Fibroblast of skin of back (primary cell): ENCODE measurements at places on chromosomes 1 and 21.
A peak's percentile ranks its signal among the peaks of the same experiment; 100 is the strongest.

- DNase-seq = peak; percentile 86
These were observed 3.9 kb upstream of the STIL start for GRCh38 chr1:47317841-47318240.

DNA sequence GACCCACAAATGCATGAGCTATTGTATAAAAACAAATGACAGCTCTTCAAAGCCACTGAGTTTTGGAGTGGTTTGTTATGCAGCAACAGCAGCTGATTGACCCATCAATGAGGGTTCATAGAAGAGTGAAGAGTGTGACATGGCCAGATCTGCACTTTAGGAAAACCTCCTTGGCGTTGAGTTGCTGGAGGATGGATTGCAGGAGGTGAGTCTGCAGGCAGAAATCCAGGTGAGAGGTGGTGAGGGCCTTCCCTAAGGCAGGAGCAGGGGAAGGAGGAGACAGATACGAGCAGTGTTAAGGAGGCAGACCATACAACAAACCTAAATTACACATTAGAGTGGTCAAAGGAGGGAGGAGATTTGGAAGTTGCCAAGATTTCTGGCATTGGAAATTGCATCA lies 169.3 kb upstream of the CSF3R start:
- no peak for DNase-seq

GRCh38 chr1:14112613-14113012 lies 412.6 kb downstream of the PRDM2 start:
- no peak for DNase-seq

DNA sequence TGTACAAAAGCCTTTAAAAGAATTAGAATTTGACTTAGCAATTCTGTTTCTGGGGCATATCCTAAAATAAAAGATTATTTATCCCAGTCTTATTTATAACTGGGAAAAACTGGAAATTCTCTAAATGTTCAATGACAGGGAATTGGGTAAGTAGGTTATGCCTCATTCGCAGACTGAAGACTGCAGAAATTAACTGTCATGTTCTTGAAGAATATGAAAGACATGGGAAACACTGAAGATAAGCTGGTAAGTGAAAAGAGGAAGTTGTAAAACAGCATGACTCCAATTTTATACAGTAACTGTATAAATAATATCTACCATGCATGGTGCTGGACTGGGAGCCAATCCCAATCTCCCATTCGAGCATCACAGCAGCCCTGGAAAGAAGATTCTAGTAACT lies 50.6 kb upstream of the SLC2A1 start:
- no peak for DNase-seq

- DNase-seq = peak; percentile 92
These were observed 575.8 kb downstream of the NUF2 start for GRCh38 chr1:163897412-163898155.

GRCh38 chr1:67217938-67218337 lies 51.7 kb downstream of the IL23R start:
- DNase-seq = no peak

GRCh38 chr1:117060441-117061317 lies 553 bp downstream of the TTF2 start:
- peak; percentile 56 for DNase-seq

DNA sequence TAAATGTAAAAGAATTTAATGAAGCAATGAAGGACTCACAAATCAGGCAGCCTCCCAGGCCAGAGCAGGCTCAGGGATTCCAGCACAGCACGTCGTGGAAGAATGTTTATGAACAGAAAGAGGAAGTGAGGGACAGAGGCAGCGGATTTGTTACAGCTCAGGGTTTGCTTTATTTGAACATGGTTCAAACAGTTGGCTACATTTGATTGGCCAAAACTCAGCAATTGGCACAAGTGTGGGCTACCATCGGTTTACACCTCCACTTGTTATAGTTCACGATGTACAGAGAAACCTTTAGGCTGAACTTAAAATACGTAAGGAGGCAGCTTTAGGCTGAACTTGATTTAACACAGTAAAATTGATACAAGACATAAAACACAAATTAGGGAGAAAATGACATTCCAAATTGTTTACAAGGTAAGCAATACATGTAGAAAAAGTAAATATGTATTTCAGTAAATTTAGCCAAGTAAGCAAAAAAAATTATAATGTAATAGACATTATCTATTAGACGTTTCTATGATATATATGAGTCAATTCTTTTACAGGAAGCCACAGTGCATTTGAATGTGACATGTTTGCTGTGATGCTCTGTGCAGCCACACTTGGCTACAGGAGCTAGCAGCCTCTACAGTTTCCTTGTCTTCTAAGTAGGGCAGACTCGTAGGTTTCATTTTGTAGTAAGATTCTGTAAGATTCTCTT lies 126.5 kb downstream of the ADSS2 start:
- peak; percentile 51 for DNase-seq

DNA sequence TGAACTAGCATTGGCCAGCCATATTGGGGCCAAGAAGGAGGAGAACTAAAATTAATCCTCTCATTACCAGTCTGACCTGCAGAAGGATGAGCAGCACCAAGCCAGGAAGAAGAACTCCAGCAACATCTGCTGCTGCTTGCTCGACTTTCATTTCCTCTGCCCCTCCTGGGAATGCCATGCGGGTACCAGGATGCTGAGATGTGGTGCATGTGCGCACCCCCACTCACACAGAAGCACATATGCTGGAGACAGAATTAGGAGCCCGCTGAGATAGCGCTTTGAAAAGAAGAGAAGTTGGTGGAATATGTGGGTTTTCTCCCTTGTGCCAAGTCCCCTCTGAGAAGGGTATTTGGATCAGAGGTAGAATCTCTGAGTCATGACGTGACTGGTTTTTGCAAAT lies 70.4 kb downstream of the PLXNA2 start:
- no peak for DNase-seq

DNA sequence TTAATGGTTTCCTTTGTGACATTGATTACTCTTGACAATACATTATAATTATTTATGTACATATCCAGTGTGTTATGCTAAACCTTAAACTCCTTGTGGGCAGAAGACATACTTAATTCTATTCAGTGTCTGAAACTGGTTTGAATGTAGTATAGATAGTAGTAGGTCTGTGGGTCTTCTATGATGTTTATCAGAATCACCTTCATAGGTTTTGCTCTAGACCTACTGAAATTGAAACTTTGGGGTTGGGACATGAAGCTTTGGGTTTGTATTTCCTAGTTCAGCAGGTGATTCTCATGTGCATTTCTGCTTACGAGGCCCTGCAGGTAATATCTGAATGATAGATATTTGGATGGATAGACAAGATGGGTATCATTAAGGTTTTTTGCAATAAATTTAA lies 48.6 kb downstream of the MIGA1 start:
- DNase-seq = no peak

DNA sequence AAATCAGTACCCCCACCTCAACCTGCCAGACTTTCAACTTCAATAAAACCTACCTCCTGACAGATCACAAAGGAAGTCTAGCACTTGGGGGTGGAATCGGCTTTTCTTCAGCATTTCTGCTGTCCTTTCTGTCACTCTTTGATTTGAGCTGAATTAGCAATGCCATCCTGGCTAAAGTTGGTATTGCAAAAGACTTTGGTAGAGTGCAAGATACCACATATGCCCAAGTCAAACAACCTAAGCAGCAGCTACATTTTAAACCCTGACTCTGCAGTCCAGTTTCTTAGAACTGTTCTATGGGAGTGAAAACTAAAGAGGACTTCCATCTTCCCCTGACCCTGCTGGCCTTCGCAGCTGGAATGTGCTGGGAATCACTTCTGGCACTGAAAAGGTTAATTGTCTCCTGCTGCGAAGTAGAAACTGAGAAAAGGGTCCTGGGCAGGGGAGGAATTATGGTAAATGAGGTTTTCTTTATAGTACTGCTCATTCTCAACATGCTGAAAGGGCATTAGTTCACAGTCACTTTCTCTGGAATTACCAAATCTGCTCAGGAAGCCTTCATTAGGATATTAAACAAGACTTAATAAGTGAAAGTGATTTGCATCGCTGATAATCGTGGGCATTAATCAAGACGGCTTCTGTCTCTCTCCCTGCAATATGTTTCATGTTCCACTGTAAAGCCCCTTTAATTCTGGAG lies 126.2 kb upstream of the SMYD2 start:
- DNase-seq = no peak

GRCh38 chr21:45846373-45847160 lies 135.0 kb upstream of the COL6A1 start:
- DNase-seq = no peak

- no peak for DNase-seq
These were observed 925.4 kb upstream of the TMPRSS15 start for GRCh38 chr21:19328954-19329353.

GRCh38 chr1:30253807-30254440 lies 469.5 kb downstream of the MATN1 start:
- DNase-seq = peak; percentile 39
